ENCODE measurements at places on chromosomes 1 and 21. TPM values are rescaled to one million over a fixed set of nuclear protein-coding genes. Genes with fewer than 3 reads are reported as not detected.

ACTL8 gene
- not detected for total RNA-seq

C1QA gene
- total RNA-seq = 0.59 TPM

NHLH2 gene
- total RNA-seq = not detected

CLDN19 gene
- not detected for total RNA-seq

AIM2 gene
- 8.9 TPM for total RNA-seq

NBPF4 gene
- not detected for total RNA-seq

SLC2A5 gene
- total RNA-seq = 32.3 TPM

PLA2G2D gene
- total RNA-seq = 0.27 TPM

TTC22 gene
- total RNA-seq = 4.2 TPM

GRCh38 chr1:89935235-89935634, 59.7 kb upstream of the ZNF326 start:
- DNase-seq = no peak

GRCh38 chr1:108591466-108591865, 31.6 kb downstream of the EEIG2 start:
- no peak for DNase-seq

GRCh38 chr1:153795934-153796785, 21.0 kb downstream of the SLC27A3 start:
- DNase-seq = no peak

DNA sequence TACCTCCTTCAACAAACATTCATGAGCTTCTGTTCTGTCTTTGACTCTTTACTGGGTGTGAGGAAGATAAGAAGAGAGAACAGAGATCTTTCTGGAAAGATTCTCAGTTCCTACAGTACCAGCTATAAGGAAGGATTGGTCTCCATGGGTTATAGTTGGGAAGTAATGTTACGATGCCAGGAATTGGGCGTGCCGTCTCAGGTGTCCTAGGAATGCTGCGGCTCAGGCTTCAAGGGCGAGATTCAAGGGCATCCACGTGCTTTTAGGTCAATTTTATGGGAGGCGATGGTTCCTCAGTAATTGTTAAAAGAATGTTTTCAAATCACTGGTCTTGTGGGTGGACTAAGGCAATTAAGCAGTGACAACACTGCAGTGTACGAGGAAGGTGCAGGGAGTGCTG, 27.3 kb downstream of the COG2 start:
- no peak for DNase-seq

- DNase-seq = no peak
Measured at GRCh38 chr1:165454091-165454610, 9.2 kb upstream of the RXRG start.

DNA sequence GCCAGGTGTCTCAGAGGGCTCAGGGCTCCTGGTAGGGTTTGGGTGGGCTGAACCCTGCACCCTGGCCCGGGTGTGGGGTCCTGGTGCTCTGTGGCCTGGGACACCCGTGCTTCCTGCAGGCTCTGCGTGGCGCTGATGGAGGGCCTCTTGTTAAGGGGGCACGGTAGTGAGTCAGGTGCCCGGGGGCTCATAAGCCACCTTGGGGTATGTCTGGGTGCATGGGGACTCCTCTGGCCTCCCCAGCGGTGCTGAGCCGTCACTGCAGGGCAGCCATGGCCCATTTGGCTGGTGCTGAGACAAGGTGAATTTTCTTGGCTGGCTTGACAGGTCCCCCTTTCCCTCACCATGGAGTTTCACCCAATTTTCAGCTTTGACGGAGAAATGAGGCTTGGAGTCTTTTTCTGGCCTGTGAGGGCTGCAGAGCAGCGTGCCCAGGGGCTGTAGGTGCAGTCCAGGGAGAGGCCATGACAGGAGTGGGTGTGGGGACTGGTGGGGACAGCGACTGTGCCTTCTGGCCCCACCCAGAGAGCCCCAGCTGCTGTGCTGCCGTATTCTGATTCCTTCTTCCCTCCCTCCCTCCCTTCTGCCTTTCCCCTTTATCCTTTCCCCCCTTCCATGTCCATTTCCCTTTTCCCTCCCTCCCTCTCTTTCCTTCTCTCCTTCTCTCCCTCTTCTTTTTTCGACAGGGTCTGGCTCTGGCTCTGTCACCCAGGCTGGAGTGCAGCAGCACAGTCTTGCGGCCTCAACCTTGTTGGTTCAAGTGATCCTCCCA, 40.4 kb downstream of the SKI start:
- no peak for DNase-seq

- no peak for DNase-seq
Measured at GRCh38 chr1:3000671-3001470, 20.4 kb upstream of the ACTRT2 start.

GRCh38 chr1:214658785-214659184, 55.8 kb downstream of the CENPF start:
- DNase-seq = no peak

DNA sequence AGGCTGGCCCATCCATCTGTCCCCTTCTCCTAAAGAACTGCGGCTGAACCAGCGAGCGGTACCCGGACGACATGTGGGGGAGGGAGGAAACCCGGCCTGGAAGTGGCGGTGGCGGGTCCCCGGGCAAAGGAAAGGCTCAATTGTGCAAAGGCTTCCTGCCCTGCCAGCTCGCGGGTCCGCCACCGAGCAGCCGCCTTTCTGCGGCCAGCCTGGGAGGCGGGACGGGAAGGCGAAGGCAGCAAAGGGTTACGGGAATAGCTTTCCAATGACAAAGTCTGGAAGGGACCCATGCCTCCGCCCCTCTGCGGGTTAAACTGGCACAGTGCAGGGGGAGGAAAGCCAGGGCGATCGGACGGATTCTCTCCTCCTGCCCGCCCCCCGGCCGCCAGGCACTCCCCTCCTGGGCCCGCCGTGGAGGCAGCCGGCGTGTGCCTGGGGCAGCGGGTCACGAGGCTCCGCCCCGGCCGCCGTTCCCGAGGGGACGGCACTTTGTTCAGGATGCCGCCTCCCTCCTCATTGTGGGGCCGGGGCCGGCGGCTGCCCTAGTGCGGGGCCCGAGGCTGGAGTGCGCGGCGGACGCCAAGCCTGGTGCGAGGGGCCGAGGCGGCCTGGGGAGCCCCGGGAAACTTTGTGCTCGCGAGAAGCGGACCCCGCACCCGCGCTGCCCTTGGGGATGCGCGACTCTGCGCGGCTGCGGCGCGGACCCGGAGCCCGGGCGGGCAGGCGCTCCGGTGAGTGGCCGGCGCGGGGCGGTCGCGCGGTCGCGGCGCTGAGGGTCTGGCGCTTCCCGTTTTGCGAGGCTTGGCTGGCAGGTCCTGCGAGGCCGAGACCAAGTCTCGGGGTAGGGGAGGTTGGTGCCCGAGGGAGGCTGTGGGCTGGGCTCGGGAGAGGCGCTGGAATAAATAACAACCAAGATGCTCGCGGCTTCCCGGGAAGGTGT, at the start of gene NAV1:
Gene NAV1, plus strand, starts transcription at position 516 of the 940 bp plus-strand sequence. CDS start 83,758 bp downstream, outside the sequence.
- DNase-seq = no peak

DNA sequence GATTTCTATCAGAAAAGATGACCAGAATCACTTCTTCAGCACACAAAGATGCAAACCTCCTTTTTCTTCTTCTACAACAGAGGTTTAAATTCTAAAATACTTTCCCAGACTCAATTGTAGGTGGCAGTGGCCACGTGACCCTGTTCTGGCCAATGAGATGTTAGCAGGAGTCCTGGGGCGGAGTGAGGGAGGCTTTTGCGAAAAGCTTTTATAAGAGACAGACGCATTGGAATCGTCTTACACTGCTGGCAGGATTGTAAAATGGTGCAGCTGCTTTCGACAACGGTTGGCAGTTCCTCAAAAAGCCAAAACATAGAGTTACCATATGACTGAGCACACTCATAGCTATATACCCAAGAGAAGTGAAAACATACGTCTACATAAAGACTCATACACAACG, 87.0 kb upstream of the MAGI3 start:
- DNase-seq = no peak

GRCh38 chr1:11198257-11198656, 9.1 kb downstream of the ANGPTL7 start:
- DNase-seq = no peak

DNA sequence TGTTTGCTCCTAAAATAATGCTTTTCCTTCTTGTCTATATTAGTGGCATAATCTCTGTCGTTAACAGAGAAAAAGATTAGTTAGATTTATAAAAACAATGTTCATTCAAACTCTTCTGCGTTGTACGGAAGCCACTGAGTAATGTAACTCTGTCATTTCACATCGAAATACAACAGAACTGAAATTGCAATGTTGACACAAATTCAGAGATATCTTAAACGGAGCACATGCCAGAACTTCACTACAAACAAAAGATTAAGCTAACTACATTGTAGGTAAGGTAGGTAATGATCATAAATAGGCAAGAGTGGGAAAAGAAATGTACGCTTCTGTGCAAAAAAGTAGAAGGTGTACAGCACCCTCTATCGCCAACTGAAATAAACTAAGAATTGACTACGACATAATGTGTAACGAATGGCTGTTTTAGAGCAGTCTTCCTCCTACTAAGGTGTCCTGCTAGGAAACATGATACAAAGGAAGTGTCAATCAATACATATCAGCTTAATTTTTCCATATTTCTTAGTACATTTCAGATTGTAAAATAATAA, 56.6 kb downstream of the PCNX2 start:
- DNase-seq = no peak

DNA sequence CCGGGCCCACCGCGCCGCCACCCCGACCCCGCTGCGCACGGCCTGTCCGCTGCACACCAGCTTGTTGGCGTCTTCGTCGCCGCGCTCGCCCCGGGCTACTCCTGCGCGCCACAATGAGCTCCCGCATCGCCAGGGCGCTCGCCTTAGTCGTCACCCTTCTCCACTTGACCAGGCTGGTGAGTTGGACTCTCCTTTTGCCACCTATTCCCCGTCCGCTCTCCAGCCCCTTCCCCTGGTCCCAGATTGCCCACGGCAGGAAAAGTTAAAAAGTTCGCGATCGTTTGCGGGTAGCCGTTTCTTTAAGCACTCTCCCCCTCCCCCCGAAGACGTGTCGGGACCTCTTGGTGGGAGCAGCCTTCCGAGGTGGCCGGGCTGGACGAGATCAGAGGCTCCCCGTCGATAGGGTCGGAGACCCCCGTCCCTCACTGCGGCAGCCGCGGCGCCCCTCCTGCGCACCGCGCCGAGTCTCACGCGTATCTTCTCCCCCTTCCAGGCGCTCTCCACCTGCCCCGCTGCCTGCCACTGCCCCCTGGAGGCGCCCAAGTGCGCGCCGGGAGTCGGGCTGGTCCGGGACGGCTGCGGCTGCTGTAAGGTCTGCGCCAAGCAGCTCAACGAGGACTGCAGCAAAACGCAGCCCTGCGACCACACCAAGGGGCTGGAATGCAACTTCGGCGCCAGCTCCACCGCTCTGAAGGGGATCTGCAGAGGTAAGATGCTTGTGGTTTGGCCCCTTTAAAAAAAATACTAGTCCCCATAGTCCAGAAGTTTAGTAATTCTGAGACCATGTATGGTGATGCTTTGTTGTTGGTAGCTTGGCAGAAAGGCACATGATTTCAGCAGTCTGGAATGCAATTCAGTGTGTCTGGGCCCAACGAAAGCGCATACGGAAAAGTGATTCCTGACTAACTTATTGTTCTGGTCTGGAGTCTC, 576 bp downstream of the CCN1 start:
- DNase-seq = no peak

Data from GM12878 (cell line).